Fibroblast of the aortic adventitia (primary cell): ENCODE measurements at places on chromosomes 2 and 18. TPM values are rescaled to one million over a fixed set of nuclear protein-coding genes. Genes with fewer than 3 reads are reported as not detected.
A peak's percentile ranks its signal among the peaks of the same experiment; 100 is the strongest.

GRCh38 chr2:60699617-60700016 is 56.5 kb upstream of the PAPOLG start:
- DNase-seq = no peak

The POTEC gene
- total RNA-seq = under 0.01 TPM in 1 of 2 replicates, not detected in the other

GRCh38 chr2:28716265-28716865 is 35.3 kb upstream of the PPP1CB start:
- peak; percentile 91 for DNase-seq

- DNase-seq = no peak
Measured at GRCh38 chr2:241863536-241863954, 4.9 kb upstream of the PDCD1 start.
